ENCODE measurements at places on chromosomes 3 and 15.

DNA sequence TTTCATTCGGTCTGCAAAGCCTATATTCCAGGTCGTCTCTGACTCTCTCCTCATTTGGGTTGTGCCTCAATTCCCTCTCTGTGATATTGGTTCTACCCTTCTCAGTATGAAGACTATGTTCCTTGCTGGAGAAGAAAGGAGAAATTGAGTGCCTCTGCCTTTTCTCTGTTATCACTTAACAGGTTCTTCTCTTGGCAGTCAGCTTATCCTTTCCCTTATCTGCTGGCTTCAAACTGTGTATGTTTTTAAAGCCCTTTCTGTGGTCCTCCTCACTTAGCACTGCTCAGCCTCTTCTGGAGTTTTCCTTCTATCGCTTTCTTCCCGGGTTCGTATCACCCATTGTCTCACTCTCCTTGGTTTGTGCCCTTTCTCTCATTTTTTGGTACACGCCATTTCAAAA, 65.3 kb upstream of the FSTL1 start:
- DNase-seq: no peak

GRCh38 chr15:42239528-42240182, 31.6 kb upstream of the VPS39 start:
- DNase-seq: no peak

DNA sequence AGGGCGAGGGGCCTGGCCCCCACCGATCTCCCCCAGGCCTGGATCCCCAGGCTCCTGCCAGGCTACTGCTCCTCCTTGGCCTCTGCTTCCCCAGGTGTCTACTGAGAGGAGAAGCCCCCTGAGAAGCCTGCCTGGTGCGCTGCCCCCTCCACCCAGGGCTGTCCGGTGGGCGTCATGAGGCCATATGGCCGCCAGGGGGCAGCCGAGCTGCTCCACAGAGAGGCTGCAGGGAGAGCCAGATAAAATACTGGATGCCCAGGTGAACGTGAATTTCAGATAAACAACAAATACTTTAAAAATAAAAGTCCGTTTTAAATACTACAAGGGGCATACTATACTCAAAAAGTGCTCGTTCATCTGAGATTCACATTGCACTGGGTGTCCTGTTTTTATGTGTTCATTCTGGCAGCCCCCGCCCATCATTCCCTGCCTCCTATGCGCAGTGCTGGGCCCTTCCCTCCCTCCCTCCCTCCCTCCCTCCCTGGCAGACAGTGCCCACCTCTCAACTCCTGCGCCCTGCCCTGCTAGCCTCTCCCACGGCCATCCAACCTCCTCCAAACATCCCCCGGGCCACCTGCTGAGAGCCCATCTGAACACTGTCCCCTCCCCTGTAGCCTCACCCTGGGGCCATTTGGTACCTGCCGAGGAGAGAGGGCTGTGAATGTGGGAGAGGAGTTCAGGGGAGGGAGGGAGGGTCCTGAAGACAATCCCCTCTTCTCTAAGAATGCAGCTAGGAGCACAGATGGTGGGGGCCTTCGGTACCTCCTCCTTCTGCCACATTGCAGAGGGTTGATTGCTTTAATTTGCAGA, 29.6 kb downstream of the PSTPIP1 start:
- peak; percentile 38 for DNase-seq

GRCh38 chr3:63960048-63960711, 48.0 kb upstream of the SCAANT1 start:
- DNase-seq: no peak

- no peak for DNase-seq
Measured at GRCh38 chr15:66961407-66961884, 104.0 kb upstream of the SMAD3 start.

- no peak for DNase-seq
Measured at GRCh38 chr3:117097351-117097750, 387.8 kb downstream of the TUSC7 start.

GRCh38 chr3:67828486-67829010, 174.1 kb upstream of the SUCLG2 start:
- no peak for DNase-seq

DNA sequence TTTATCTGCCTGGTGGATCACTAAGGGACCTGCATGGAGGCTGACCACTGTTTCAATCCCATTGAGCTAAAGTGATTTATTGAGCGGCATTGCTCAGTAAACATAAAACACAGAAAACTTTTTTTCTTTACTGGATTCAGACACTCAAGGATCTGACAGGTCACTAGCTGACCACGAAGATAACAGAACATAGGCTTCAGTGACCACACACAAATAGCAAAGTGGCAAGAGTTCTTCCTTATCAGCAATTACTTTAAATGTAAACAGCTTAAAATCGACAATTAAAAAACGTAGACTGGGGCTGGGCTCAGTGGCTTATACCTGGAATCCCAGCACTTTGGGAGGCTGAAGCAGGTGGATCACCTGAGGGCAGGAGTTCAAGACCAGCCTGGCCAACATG, 48.7 kb downstream of the STAG1 start:
- no peak for DNase-seq
